ENCODE measurements at places on chromosomes 3 and 15.

- no peak for DNase-seq
Observed at GRCh38 chr3:186996356-186996755, 66.0 kb downstream of the ST6GAL1 start.

DNA sequence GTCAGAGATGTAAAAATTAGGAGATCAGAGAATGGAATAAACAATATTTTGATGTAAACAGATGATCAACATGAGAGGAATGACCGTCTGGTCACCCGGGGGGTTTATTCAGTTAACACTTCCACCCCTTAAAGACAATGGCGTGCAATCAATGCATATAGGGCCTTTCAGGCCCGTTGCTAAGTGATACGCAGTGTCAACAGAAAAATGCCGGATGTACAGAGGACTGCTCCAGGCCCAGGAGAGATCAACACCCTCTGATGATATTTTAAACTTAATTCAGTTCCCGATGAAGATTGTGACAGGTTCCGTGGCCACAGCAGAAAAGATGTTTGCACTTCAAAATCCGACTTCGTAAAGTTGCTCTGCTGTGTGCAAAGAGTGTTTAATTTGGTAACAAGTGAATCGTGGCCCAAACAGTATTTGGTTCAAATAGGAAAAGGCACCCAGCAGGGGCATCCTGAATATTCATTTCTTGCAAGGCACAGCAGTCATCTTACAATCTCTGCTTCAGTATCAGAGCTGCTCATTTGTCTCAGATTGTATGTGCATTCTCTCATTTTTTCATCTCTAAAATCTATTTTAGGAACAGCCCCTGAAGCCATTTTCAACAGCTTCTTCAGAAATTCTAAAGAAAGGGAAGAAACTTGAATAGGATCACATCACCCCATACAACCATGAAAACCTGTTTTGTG, 72.6 kb downstream of the FOXB1 start:
- DNase-seq, result no peak

GRCh38 chr3:42061025-42061712, 30.0 kb upstream of the TRAK1 start:
- no peak for DNase-seq

- DNase-seq, result no peak
Observed at GRCh38 chr3:160665784-160666526, 11.0 kb upstream of the ARL14 start.

GRCh38 chr3:128466840-128467541, at the start of gene DNAJB8:
DNAJB8 (minus strand) TSS chr3:128466890; CDS start chr3:128463245, 3,645 bp downstream.
- no peak for DNase-seq

DNA sequence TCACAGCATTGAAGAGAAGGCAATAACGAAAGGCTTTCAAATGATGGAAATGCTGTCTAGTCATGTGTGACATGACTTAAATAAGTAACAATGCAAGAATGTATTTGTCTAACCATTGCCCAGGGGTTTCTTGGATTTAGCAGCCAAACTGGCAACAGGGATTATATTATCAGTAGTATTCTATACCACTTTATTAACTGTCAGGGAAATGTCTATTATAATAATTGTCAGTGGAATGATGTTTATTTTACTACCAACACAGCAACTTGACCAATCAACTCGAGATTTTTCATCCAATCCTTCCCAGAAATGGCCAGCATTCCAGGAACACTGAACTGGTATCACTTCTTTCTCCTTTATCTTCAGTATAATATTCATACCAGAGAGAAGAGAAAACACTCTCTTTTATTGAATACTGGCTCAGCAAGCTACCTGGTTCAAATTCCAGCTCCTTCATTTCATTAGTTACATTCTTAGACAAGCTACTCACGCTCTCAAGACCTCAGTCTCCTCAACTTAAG, 66.2 kb downstream of the FOXP1 start:
- no peak for DNase-seq

- no peak for DNase-seq
Observed at GRCh38 chr15:48437178-48437577, 105.9 kb downstream of the DUT start.

DNA sequence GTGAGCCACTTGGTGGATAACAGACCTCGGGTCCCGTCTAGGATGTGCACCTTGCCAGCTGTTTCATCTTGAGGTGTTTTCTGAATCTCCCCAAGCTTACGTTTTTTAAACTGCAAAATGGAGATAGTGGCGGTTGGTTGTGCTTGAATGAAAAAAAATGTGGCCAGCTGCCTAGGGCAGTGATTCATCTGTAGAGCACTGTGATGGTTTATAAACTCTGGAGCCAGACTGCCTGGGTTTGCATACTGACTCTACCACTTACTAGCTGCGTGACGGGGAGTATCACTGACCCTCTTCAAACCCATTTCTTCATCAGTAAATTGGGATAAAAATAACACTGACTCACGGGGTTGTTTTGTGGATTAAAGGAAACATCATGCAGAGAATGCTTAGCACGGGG, 159.1 kb downstream of the CHL1 start:
- DNase-seq, result no peak

- DNase-seq, result no peak
Observed at GRCh38 chr3:105401691-105402149, 35.0 kb downstream of the ALCAM start.
